Stimulated activated CD8-positive, alpha-beta memory T cell treated with anti-CD3 and anti-CD28 coated beads, Interleukin-7, amount 100 ng/mL, for 1 hour (primary cell): ENCODE measurements at places on chromosomes 4 and X.

GRCh38 chr4:8350841-8351461 is 81.4 kb downstream of the HTRA3 start:
- DNase-seq, result no peak

DNA sequence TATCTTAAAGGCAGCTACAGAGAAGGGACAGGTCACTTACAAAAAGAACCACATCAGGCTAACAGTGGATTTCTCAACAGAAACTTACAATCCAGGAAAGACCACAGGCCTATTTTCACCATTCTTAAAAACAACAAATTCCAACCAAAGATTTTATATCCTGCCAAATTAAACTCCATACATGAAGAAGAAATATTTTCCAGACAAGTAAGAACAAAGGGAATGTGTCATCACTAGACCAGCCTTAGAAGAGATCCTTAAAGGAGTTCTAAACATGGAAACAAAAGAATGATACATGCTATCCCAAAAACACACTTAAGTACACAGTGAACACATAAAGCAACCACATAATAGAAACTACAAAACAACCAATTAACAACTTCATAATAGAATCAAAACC is 105.6 kb downstream of the ANXA10 start:
- DNase-seq, result no peak

- DNase-seq, result no peak
Measured at GRCh38 chr4:45688341-45688740, 435.5 kb downstream of the GABRG1 start.

GRCh38 chr4:67660418-67660817 is 40.5 kb downstream of the UBA6 start:
- DNase-seq, result no peak

GRCh38 chr4:140252141-140252741 is 98.3 kb upstream of the MAML3 start:
- DNase-seq, result no peak

- no peak for DNase-seq
Measured at GRCh38 chrX:24515447-24515846, 50.4 kb downstream of the PDK3 start.

DNA sequence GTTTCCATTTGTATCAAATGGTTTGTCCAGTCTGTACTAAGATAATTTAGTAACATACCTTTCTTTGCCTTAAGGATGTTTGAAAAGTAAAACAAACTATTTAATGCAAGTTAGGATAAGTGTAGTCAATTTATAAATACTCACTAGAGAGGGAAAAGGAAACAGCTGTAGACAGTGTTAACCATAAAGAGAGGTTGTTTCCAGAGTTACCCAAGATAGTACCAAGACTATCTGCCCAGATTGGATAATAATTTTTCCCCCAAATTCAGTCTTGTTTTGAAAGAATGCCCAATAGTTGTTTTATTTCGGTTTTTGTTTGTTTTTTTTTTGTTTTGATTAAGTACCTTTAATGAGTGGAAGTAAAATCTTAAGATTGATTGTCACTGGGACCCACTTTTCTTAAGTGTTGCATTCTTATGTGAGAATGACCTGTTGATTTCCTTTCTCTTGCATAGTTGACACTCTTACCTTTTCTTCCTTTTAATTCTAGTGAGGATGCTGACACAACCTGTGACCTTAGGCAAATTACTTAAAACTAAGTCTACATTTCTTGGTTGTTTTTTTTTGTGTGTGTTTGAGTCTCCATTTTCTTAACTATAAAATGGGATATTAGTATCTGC is 12.8 kb downstream of the AFF1 start:
- no peak for DNase-seq
